ENCODE measurements at places on chromosomes 1 and 21.

DNA sequence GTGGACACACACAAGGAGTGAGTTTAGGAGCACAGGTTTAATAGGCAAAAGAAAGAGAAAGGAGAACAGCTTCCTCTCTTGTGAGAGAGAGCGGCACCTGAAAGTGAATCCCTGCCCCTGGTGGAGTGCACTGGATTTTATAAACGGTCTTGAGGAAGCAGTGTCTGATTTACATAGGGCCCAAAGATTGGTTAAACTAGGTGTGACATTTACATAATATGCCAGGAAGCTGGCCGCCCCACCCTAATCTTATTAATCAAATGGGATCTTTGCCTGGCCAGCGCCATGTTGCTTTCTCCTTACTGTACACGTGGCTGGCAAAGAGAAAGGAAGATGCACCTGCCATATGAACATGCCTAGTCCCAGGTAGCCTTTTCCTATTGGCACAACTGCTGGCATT, 38.7 kb downstream of the CFH start:
- no peak for DNase-seq

GRCh38 chr1:182368358-182368757, 23.2 kb downstream of the GLUL start:
- DNase-seq: no peak

DNA sequence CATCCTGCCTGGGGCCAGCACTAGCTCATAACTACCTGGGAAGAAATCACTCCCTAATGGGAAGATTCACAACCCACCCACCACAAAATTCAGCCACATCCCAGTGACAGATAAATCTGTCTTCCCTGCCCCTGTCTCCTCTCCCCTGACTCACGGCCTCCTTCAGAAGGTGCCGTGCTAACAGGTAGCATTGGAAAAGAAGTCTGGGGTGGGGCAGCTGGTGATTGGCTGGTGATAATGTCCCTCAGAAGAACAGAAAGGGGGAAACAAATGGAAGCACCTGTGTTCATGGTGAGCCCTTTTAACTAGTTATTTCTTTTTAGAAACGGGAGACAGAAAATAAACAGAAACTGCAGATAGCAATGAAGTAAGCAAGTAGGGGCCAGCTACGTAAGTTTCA, 29.1 kb downstream of the ITPKB start:
- no peak for DNase-seq

- DNase-seq: no peak
Measured at GRCh38 chr1:7269525-7269924, 484.3 kb downstream of the CAMTA1 start.

GRCh38 chr21:25904044-25904695, 169.4 kb downstream of the GABPA start:
- DNase-seq: no peak

DNA sequence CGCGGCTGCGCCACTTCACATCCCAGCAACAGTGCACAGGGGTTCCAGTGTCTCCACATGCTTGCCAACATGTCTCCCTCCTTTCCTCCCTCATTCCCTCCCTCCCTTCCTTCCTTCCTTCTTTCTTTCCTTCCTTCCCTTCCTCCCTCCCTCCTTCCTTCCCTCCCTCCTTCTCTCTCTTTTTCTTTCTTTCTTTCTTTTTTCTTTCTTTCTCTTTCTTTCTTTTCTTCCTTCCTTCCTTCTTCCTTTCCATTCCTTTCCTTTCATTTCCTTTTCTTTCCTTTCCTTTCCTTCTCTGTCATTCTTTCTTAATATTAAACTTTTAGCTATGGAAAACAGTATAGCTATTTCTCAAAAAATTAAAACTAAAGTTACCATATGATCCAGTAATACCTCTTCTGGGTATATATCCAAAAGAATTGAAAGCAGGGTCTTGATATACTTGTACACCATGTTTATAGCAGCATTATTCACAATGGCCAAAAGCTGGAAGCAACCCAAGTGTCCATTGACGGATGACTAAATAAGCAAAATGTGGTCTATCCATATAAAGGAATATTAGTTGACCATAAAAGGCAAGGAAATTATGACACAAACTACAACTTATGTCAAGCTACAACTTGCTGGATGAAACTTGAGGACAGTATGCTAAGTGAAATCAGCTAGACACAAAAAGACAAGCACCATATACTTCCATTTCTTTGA, 55.0 kb upstream of the TLR5 start:
- no peak for DNase-seq

DNA sequence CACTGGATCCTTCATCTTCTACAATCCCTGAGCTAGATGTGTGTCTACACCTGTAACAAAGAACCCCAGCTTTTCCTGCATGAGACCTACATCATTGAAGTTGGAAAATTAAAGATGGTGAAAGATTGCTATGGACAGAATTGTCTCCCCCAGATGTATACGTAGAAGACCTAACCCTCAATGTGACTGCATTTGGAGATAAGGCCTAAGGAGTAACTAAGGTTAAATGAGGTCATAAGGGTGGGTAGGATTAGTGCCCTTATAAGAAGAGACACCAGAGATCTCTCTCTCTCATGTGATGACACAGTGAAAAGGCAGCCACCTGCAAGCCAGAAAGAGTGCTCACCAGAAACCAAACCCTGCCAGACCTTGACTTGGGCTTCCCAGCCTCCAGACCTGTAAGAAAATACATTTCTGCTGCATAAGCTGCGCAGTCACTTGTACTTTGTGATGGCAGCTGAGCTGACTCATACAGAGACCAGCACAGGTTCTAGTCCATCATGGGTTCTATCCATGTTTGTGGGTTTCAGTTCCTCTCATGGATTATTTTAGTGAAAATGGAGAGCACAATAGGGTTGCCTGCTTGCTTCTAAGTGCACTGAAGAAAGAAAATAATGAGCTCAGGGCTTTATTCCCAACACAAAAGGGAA, 180.8 kb downstream of the TPR start:
- DNase-seq: no peak

DNA sequence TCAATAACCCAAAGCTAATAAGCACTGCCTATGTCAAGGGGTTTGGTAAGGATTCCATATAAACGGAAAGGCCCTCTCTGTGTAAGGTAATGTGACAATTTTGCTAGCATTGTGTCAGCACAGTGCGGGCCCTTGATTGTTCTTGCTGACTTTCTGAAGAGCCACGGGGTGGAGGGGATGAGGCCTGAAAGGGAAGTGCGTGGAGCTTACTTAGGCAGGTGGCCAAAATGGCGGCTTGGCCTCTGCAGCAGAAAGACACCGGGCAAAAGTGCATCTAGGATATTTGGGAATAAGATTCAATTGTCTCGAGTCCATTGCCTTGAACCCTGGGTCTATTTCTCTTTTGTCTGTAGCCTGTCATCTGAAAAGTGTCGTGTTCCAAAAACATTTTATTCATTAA, 114.3 kb downstream of the TGFB2 start:
- no peak for DNase-seq

DNA sequence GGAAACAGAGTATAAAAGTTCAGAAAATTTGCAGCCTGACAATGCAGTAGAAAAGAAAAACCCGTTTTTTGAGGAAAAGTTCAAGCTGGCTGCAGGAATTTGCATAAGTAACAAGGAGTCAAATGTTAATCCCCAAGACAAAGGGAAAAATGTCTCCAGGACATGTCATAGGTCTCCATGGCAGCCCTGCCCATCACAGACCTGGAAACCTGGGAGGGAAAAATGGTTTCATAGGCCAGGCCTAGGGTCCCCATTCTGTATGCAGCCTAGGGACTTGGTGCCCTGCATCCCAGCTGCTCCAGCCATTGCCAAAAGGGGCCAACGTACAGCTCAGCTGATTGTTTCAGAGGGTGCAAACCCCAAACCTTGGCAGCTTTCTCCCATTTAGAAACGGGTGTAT, 3.6 kb upstream of the KCNT2 start:
- no peak for DNase-seq

GRCh38 chr1:203129501-203130231, 2.1 kb downstream of the ADORA1 start:
- peak; percentile 32 for DNase-seq
